Activated effector memory CD4-positive, alpha-beta T cell treated with Interleukin-2 at 50 U/mL for 16 hours (primary cell): ENCODE measurements at places on chromosomes 2 and 18.

- DNase-seq = no peak
Measured at GRCh38 chr2:172011812-172012575, 12.2 kb downstream of the METAP1D start.

- no peak for DNase-seq
Measured at GRCh38 chr2:170836027-170836426, 19.3 kb downstream of the GAD1 start.

DNA sequence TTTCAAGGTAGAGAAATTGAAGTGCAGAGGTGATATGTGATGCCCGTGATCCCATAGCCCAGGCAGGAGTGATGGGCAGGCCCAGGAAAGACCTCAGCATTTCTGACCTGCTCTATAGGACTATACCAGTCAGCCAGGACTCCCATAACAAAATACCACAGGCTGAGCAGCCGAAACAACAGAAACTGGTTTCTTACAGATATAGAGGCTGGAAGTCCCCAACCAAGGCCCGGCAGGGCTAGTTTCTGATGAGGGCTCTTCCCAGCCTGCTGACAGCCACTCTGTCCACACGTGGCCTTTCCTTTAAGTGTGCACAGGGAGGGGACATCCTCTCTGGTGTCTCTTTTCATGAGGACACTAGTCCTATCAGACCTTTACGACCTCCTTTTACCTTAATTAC is 104.2 kb upstream of the AGAP1 start:
- DNase-seq = no peak

DNA sequence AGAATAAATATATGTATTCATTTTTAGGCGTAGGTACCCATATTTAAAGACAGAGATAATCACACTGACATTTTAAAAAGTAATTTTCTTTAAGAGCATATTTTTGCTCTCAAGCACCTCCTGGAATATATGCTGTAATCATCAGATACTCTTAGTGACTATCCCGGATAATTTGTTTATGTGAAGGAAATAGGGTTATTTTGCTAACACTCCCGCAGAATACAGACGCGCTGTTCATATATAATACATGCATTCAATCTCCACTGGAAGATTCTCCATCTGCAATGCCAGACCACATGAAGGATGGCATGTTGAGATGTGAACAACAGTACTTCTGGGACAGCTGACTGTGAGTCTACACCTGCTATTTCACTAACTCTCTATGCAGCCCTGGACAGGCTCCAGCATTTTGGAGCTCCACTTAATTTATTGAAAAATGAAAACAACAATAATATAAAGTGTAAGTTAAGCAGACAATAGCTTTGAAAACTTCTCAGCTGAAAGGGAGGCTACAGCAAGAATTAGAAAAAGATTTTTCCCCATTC is 430.6 kb downstream of the TMX3 start:
- DNase-seq = no peak

DNA sequence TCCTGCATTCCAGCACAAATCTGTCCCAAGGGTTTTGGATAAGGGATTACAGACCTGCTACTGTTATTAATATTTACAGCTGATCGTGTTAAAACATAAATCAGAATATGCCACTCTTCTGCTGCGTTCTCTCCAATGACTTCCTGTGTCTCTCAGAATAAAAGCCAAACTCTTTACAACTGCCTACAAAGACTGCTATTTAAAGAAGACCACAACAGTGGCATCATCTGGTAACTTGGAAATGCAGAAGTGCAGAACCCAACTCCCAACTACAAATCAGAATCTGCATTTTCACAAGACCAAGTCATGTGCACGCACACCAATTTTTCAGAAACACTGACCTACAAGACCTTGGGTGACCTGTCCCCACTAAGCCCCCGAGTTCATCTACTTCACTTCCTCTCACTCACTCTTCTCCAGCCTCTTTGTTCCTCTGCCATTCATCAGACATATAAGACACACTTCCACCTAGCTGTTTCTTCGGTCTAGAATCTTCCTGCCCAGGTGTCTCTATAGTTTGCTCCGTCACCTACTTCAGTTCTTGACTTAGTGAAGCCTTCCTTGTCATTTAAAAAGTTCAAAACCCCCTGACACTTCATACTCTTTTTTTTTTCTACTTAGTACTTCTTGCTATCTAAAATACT is 36.0 kb downstream of the CHN1 start:
- no peak for DNase-seq

DNA sequence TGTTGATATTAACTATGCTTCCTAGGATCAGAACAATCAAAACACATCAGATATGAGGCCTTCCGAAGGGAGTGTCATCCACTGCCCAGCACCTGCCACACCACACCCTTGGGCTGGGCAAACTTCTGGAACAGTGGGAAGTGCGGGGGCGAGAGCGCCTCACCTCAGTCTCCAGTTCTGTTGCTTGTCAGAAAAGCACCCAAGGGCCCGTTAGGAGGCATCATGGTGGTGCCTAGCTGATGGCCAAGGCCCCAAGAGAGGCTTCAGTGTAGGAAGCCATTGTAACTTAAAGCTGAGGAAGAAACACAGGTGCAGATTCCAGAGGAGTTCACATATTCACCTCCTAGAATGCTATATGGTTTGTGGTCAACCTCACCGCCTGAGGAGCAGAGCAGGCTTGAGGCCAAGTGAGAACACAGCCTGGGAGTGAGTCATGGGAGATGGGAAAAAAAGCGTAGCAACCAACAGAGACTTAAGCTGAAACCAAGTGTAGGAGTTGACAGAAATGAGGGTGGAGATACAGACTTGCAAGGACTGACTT is 85.1 kb upstream of the ATL2 start:
- no peak for DNase-seq

- no peak for DNase-seq
Measured at GRCh38 chr2:29775937-29776336, 145.4 kb downstream of the ALK start.

DNA sequence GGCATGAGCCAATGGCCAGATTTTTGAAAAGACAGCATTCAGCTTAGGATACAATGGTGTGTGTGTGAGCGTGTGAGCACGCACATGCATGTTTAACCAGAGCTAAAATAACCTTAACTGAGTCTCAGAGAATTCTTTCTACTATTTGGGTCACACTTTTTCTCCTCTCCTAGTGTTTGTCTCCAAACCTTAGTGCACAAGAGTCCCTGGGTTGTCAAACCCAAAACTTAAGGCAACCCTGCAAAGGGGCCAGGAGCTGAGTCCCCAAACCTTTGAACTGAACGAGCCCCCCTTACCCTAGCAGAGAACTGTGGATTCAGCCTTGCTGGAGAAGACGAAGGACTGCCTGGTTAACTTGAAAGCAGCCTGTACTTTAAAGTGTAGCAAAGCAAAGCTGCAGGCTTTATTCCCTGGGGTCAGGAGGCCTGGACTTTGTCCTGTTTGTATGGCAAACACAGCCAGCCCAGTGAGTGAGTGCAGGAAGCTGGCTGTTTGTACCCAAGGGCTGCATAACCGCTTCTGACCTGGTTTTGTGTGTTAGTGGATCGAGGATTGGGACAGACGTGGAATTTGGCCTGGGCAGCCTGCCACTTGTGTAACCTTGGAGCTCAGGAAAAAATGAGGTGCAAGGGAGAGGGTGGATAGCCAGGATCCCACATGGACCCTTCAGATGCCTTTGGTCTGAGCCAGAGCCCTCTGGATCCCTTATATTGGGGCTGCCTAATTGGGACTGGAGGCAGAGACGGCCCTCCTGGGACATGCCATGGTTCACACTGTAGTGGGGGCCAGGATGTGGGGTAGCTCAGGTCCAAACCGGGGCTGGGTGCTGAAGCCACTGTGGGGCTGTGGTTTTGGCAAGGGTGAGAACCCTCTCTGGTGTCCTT is 6.4 kb upstream of the PSMD1 start:
- DNase-seq = no peak
